ENCODE measurements at places on chromosomes 13 and 19.

GRCh38 chr13:72952529-72953141 lies 106.2 kb upstream of the KLF5 start:
- no peak for DNase-seq

GRCh38 chr19:13972368-13973155 lies 20.3 kb downstream of the DCAF15 start:
- no peak for DNase-seq

GRCh38 chr13:33194820-33195692 lies 90.5 kb downstream of the STARD13 start:
- peak; percentile 87 for DNase-seq

DNA sequence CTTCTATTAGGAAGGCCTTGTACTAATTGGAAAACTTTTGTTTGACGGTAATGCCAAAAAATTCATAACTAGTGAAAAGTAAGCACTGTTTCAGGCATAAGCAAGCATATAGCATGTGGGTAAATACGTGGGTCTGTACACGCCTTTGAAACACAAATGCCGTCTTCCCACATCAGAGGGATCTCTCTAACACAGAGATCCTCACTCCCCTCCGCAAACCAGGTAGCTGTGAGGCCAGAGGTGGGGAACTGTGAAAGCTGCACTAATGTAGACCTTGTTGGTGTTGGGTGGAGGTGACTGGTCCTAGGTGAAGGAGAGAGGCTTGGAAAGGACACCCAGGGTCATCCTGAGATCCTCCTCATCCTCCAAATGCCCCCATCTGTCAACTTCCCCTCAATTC lies 16.0 kb upstream of the POU2F2 start:
- no peak for DNase-seq

Data from HFF-Myc (cell line).